SK-MEL-5 (cell line): ENCODE measurements at places on chromosomes 4 and X.
A peak's percentile ranks its signal among the peaks of the same experiment; 100 is the strongest.

- DNase-seq = no peak
These were observed 1.3 kb upstream of the USP51 start for GRCh38 chrX:55490974-55491373.

GRCh38 chr4:168153596-168154440, 61.5 kb downstream of the ANXA10 start:
- peak; percentile 83 for DNase-seq

GRCh38 chrX:53768451-53768850, 81.9 kb upstream of the HUWE1 start:
- peak; percentile 6 for DNase-seq

DNA sequence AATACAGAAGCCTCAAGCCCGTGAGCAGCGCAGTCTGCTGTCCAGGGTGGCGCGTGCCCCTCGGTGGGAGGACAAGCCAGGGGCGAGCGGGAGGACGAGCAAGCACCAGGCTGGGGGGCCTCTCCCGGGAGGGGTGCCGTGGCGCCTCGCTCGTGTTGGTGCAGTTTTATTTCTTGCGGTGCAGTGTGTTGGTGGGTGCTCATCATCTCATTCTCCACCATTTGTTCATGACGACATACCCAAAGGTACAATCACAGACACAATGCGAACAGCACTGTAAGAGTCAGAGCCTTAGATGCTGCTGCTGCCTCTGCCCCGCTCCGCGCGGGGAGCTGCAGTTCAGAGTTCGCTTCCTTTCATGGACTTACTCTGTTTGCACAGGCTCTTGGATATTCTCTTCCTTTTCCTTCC, 30.3 kb downstream of the RGS12 start:
- DNase-seq = no peak

GRCh38 chrX:55668084-55668483, 44.9 kb downstream of the FOXR2 start:
- DNase-seq = no peak

DNA sequence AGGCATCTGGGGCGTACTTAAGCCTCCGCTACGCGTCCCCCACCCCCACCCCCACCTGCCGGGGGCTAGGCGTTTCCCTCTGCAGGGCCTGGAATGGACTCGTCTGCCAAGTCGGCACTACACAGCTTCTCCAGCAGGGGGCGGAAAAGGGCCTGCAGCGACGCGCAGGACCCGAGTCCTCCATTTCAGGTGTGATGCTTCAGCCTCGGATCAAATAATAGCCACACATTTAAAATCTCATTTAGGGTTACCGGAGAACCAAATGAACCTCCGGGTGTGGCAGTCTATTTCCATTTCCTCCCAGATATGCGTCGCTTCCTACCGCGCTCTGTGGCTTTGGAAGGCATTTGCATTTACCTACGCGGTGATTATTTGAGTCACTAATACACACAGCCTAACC, 2.9 kb downstream of the PAK3 start:
- peak; percentile 47 for DNase-seq

DNA sequence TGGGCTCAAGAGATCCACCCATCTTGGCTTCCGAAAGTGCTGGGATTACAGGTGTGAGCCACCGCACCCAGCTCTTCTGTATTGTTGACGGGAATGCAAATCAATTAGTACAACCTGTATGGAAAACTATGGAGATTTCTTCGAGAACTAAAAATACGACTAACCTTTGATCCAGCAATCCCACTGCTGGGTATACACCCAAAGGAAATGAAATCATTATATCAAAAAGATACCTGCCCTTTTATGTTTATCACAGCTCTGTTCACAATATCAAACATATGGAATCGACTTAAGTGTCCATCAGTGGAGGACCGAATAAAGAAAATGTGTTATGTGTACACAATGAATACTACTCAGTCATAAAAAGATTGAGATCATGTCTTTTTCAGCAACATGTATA, 49.3 kb downstream of the ELOVL6 start:
- no peak for DNase-seq
